ENCODE measurements at places on chromosomes 7 and 10.

DNA sequence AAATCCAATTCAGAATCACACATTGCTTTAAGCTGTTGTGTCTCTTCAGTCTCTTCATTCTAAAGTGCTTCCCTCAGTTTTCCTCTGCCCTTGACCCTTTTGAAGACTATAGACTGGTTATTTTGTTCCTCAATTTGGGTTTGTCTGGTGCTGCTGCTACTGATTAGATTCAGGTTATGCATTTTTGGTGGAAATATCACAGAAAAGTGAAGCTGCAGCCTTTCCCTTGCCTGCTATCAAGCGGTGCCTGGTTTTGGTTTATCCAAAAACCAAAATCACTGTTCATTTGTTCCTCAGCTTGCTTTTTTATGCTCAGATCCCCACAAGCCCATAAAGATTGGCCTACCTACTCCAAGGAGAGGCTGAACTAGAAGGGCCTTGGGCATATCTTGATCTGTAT, 55.2 kb downstream of the ELMO1 start:
- no peak for DNase-seq

DNA sequence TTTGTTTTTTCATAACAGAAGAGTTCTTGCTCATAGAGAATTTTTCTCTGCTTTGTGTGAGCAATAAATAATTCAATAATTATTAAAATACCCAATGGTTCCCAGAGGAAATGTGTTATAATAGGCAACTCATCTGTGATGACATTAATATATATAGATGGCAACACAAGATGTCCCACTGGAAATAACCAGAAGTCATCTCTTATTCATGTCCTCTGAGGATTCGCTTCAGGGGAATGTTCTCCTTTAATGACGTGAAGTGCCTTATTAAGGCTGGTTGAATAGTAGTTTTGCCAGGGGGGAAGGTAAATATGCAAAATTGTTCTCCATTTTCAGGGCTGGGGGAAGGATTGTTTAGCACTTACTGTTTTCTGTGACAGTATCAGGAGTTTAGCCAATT, 3.1 kb downstream of the SLC39A12 start:
- DNase-seq, result no peak

DNA sequence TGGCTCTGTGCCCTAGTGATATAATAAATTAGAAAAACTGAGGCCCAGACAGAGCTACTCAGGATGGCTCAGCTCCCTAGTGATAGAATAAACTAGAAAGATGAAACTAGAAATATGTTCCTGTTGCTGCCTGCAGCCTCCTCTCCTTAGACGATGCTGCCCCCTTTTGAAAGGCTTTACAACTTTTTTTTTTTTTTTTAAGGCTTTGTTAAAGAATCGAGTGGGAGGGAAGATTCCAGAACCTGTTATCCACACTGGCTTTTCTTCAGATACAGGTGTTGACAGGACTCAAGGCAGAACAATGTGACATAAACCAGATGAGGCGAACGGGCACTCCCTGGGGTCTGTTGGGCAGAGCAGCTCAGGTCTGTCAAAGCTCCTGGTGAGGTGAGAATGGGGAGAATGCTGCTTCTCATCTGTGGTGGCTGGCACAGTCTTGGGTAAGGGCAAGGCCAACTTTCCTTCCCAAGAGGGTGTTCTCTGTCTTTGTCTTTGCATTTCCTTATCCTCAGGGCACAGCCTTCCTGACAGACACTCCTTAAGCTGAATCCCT, 175.1 kb downstream of the COBL start:
- no peak for DNase-seq

GRCh38 chr7:93799750-93800357, 90.7 kb downstream of the TFPI2 start:
- DNase-seq, result no peak

DNA sequence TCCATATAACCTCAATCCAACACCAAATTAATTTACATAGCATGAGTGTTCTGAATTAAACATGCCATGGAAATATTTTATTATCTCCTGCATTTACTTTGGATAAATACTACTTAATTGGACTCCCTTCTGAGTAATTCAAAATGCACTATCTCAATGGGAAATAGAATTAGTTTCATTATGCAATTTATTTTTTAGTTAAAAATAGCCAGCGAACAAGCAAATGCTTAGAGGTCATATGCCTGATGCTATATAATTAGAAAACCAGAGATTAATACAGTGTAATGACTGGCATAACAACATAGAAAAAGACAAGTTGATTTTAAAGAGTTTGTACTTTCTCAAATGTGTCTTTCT, 161.0 kb upstream of the LAMB4 start:
- DNase-seq, result no peak

Measured in SHP77 (cell line).